ENCODE measurements at places on chromosomes 13 and 19.
A peak's percentile ranks its signal among the peaks of the same experiment; 100 is the strongest.

GRCh38 chr19:4732680-4733114 lies 9.1 kb upstream of the DPP9 start:
- peak; percentile 65 for DNase-seq

DNA sequence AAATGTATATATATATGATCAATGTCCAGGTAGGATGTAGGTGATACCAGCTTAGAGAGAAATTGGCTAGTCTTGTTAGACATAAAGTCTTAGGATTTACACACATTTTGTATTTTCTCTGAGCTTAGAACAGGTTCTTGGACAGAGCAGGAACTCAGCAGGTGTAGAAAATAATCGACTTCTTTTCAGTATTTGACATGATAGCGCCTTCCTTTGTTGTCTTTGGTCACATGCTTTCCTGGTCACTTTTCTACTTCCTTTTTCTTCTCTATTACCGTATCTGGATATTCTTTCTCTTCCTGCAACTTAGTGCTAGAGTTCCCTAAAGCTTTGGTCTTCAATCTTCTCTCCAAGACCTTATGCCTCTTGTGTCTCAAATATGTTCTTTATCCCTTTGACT lies 107.4 kb downstream of the LRCH1 start:
- DNase-seq: no peak

GRCh38 chr19:41589371-41589770 lies 13.4 kb downstream of the CEACAM21 start:
- no peak for DNase-seq

GRCh38 chr19:56111601-56112312 lies 9.3 kb downstream of the ZNF787 start:
- no peak for DNase-seq

DNA sequence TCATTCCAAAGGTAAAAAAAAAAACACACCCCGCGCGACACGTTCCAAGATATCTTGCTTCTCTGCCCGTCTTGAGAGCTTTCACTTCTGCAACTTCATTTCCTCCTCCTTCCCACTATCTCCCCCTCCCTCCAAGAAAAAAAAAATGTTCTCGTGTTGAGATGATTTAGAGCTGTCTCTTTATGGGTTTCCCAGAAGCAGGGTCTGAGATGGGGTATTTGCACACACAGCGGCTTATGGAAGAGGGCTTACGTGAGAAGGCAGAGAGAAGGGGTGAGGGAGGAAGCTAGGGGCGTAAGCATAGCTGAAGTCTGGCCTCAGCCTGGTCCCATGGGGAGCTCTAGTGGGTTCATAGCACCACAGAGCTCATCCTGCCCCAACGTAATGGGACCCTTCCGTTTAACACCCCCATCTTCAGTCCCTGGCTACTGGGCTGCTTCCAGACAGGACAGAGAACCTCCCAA lies 31.3 kb upstream of the USE1 start:
- DNase-seq: no peak

DNA sequence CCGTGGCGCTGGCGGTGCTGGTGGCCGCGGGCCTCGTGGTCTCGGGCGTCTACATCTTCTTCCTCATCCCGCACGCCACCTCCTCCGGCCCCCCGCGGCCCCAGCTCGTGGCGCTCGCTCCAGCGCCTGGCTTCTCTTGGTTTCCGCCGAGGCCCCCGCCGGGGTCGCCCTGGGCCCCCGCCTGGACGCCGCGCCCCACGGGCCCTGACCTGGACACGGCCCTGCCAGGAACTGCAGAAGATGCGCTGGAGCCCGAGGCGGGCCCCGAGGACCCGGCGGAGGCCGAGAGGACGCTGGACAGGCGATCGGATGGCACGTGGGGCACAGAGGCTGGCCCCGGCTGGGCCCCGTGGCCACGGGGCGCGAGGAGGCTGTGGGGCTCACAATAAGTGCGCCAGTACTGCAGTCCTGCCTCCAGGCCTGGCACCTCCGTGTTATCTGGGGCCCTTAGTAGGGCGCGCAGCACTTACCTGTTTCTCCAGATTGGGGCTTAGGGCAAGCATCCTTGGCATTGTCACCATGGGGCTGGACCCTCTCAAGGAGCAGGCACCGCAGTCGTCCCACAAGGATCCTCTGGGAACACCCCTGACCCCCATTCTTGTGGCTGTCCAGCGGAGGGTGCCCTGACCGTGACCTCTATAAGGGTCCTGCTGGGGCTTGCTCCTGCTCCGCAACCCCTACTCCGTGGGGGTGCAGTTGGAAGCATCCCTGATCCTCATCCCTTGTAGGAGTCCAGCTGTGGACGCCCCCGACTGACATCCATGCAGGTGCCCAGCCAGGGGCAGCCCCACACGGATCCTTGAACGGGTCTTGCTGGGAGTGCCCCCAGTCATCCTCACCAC lies 1.5 kb downstream of the RNF225 start:
- no peak for DNase-seq

DNA sequence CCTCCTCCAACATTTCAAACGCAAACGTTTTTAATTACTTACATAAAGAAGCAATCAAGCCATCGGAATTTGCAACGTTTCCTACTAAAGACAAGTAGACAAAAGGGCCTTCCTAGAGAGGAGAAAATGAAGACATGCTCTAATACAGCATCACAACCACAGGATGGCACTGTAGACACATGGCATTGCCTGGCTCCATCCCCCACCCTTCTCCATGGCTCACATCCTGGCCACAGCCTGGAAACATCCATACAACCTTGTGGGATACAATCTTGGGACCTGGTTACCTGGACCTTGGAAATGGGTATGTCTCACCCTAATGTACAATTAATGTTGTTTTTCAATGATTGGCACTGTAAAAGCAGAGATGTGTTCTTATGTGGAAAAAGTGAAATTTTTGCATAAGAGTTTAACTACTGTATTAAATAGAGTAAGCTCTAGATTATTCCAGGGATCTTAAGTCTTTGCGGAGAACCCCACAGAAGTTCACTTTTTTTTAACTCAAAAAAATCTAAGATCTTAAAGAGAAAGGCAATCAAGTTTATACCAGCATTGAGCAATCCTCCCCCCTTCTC lies 21.5 kb downstream of the EBPL start:
- DNase-seq: peak; percentile 40

DNA sequence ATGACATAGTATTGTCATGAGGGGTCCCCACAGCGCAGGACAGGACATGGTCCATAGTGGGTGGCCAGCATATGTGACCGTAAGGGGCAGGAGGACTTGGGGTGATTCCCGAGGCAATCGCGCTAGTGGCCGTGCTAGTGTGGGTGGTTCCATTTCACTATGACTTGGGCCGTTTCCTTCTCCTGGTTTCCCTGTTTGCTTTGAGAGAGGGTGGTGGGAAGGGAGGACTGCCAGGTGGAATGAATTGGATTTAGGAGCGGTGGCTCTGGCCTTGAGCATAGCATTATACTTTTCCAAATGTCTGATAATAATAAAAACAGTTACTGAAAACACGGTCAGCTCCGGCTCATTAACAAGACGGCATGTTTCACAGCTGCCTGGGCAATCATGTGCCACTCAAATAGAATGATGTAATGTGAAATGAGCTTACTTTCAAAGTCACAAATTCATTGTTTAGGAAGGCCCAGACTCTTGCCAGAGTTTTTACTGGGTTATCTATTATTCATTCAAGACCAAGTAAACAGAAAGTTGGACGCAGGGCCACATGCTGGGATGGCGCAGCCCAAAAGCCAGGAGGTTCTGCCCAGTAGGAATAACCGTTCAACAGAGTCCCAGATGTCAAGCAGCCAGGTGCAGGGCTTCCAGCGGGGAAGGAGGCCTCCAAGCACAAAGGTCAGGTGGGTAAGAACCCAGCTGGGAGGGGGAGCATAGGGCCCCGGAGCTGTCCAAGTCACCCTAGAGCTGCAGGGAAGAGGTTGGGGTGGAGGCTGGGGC lies 19.6 kb upstream of the SLC15A1 start:
- no peak for DNase-seq

DNA sequence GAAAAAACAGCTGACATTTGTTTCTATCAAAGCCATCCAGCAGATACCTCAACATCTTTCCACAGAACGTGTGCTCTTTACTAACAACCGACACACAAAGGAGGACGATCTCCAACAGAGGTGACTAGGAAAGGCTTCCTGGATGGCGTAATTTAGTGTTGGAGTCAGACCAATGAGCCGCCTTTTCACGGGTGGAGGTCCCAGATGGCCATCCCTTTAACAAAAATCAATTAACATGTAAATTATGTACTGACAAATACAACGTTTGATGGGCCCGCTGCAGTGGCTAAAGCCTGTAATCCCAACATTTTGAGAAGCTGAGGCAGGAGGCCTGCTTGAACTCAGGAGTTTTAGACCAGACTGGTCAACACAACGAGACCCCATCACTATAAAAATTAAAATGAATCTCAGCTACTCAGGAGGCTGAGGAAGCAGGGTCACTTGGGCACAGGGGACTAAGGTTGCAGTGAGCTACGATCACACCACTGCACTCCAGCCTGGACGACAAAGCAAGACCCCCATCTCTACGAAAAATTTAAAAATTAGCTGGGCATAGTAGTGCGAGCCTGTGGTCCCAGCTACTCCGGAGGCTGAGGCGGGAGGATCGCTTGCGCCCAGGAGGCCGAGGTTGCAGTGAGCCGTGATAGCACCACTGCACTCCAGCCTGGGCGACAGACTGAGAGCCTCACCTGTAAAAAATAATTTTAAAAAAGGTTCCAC lies 1.2 kb upstream of the DPY19L3 start:
- no peak for DNase-seq

DNA sequence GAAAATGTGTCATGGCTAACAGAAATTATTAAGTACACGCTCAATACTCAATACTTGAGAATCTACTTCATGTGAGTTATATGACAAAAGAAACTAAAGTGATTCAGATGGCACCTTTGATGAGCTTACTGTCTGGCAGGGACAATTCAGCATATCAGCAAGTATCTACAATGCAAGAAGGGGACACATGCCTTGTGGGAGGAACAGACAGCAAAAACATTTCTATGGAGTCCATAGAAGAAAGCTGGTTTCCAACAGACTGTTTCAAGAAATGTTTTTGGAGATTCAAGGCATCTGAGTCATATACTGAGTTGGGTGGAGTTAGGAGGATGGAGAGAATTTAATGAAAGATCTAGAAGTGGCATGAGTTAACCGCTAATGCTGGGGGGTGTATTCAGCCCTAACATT lies 54.7 kb downstream of the MBNL2 start:
- no peak for DNase-seq

- DNase-seq: peak; percentile 84
These were observed 6.6 kb upstream of the EML2 start for GRCh38 chr19:45645631-45646344.

DNA sequence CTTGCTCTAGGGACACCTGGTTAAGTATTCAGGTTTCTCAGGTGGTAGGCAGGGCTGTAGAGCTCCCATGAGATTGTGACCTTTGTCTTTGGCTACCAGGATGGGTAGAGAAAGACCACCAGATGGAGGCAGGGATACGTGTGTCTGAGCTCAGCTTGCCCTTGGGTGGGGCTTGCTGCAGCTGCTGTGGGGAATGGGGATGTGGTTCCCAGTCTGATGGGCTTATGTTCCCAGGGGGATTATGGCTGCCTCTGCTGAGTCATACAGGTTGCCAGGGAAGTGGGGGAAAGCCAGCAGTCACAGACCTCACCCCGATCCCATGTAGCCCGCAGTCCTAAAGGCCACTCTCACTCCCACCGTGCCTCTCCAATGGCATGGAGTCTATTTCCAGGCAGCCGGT lies 659.9 kb upstream of the KLF12 start:
- no peak for DNase-seq

DNA sequence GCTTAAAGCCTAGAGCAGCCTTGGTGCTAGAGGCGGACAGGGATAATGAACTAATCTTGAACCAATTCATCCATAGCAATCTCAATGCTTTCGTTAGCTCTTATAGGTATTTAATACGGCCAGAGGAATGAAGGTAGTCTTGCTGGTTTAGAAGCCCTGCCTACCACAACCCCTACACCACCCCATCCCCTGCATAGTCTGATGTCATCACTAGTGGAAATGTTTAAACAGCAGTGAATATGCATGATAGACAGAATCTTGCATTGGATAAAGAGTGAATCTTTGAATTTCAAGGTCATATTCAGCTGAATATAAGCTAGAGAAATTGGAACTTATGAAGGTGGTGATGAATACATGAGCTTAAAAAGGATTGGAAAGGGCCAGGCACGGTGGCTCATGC lies 321.9 kb downstream of the ITGBL1 start:
- DNase-seq: no peak

DNA sequence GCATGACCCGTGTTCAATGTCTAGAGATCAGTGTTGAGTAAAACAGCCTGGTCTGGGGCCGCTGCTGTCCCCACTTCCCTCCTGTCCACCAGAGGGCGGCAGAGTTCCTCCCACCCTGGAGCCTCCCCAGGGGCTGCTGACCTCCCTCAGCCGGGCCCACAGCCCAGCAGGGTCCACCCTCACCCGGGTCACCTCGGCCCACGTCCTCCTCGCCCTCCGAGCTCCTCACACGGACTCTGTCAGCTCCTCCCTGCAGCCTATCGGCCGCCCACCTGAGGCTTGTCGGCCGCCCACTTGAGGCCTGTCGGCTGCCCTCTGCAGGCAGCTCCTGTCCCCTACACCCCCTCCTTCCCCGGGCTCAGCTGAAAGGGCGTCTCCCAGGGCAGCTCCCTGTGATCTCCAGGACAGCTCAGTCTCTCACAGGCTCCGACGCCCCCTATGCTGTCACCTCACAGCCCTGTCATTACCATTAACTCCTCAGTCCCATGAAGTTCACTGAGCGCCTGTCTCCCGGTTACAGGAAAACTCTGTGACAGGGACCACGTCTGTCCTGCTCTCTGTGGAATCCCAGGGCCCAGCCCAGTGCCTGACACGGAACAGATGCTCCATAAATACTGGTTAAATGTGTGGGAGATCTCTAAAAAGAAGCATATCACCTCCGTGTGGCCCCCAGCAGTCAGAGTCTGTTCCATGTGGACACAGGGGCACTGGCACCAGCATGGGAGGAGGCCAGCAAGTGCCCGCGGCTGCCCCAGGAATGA lies 1.5 kb upstream of the CEACAM5 start:
- DNase-seq: peak; percentile 87

GRCh38 chr19:44617110-44617880 lies 3.9 kb downstream of the IGSF23 start:
- DNase-seq: no peak

- no peak for DNase-seq
These were observed 413.9 kb downstream of the KLF12 start for GRCh38 chr13:73720216-73720840.

DNA sequence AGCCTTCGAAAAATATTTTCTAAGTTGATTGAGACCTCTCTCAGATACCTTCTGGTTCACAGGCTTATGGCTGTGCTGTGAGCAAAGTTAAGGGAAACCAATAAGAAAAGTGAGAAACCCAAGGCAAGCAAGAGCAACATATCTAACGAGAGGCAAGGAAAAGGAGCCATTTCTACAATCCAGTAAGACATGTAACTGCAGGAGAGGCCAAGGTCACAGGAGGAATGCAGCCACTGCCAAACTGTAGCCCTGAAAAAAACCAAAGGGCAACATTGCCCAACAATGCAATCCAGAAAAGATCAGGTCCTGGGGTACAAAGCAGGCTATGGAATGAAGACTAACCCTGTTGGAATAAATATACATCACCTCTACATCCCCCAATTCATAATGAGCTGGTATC lies 21.3 kb downstream of the SCGB2B2 start:
- DNase-seq: no peak

DNA sequence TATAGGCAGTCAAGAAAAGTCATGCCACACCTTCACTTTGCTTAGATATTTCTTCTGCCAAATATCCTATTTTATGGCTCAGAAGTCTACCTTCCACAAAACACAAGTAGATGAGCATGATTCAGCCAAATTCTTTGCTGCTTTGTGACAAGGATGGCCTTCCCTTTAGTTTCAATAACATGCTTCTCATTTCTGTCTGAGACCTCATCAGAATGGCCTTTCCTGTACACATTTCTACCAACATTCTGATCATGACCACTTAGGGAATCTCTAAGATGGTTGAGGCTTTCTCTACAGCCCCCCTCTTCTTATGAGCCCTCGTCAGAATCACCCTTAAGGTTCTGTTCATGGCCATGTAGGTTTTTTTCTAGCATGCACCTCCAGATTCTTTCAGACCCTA lies 96.2 kb downstream of the COL4A2 start:
- no peak for DNase-seq
